ENCODE measurements at places on chromosomes 16 and 17. TPM values are rescaled to one million over a fixed set of nuclear protein-coding genes. Genes with fewer than 3 reads are reported as not detected.

DNA sequence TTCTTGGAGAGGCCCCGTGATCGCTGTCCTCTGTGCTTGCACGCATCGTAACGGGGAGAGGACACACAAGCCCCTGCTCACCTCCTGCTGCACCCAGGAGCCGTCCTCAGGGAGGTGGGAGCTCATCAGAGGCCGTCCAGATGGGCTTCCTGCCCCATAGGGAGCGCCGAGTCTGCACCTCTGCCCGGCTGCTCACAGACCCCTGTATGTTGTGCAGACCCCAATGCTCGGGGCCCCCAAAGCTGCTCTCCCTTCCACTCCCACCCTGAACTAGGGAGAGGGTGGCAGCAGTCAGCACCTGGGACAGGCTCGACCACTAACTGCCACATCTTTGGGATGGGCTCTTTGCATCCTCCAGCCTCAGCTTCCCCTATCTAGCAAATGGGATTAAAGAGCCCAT lies 4.4 kb upstream of the ZNF469 start:
- no peak for DNase-seq

DNA sequence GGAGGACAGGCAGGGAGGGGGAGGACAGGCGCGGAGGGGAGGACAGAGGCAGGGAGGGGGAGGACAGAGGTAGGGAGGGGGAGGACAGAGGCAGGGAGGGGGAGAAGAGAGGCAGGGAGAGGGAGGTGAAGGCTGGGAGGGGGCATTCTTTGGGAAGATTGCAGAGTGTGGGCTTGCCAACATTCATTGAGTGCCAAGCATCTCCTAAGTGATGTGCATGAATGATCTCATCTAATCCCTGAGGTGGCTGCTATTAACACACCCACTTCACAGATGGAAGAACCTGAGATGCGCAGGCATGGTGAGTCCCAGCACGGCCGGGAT lies 58.3 kb downstream of the NT5M start:
- DNase-seq, result no peak

- no peak for DNase-seq
Observed at GRCh38 chr17:61309362-61310256, 90.0 kb upstream of the TBX2 start.

DNA sequence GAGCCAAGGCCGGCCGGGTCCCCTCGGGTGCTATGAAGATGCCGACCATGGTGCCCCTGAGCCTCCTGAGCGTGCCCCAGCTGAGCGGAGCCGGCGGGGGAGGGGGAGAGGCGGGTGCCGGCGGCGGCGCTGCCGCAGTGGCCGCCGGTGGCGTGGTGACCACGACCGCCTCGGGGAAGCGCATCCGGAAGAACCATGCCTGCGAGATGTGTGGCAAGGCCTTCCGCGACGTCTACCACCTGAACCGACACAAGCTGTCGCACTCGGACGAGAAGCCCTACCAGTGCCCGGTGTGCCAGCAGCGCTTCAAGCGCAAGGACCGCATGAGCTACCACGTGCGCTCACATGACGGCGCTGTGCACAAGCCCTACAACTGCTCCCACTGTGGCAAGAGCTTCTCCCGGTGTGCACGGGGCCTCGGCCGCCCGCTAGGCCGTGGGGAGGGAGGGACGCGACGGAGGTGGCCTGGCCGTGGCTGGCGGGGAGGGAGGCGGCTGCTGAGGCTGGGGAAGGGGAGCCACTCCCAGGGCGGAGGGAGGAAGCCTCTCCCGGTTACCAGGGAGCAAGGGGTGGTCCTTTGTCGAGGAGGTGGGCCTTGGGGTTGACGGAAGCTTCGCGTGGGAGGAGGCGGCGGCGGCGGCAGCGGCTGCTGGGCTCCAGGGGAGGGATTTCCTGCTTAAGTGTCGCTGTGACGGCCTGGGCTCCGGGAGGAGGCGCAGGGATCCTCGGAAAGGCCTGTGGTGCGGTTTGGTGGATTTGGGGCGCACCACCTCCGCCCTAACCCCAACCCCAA lies 1.3 kb downstream of the MAZ start:
- peak; percentile 86 for DNase-seq

DNA sequence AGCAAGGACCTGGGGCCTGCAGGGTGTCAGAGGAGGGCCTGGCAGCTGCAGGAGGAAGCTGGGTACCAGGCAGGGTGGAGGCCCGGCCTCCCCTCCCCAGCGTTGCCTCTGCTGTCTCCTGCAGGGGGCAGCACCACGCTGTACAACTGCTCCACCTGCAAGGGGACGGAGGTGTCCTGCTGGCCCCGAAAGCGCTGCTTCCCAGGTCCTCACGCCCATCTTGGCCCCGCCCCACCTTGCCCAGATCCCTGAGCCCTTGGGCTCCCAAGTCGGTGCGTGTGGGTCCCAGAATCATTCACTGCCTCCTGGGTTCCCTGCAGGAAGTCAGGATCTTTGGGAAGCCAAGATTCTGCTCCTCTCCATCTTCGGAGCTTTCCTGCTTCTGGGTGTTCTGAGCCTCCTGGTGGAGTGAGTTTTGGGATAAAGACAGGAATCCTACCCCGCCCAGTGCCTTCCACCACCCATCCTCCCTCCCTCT lies 1.2 kb downstream of the TMEM95 start:
- DNase-seq, result peak; percentile 43

Gene SP6
- 0.21 TPM for total RNA-seq

Gene TBC1D3G
- not detected for total RNA-seq

- no peak for DNase-seq
Observed at GRCh38 chr16:3938471-3938842, 57.9 kb upstream of the CREBBP start.

DNA sequence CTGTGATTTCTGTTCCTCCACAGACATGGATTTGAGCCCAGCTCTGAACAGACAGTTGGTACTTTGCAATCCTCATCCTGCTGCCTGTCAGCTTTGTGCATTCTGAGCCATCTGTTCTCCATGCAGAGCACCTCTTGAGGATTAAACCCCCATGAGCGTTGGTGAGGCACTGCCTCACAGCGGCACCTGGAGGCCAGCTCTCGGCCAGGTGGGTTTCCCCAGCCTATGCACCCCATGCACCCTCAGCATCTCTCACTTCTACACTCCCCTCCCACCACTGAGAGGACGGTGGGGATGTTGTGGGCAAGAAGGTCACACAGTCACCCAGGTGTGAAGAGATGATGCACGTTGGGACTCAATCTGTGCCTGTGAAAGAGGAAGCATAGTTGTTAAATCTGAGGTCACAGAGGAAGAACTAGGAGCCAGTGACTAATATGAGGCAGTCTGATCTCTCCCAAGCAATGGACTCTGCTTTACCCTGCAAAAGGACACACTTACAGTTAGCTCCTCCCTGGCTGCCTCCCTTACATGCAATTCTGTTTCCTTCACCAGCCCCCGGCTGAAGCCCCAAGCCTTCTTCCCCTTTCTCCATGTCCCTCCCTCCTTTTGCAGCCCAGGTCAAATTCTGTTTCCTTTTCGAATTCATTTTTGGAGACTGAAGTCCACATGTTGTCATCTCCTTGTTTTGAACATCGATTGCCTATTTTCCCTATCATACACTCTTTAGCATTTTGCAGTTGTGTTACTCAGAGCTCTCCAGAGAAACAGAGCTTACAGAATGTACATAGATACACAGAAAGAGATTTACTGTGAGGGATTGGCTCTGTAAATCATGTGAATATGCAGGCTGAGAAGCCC lies 58.5 kb downstream of the HS3ST3B1 start:
- DNase-seq, result no peak
